ENCODE measurements at places on chromosomes 11 and 22.

- no peak for DNase-seq
These were observed 37.8 kb downstream of the SCN3B start for GRCh38 chr11:123616505-123617198.

DNA sequence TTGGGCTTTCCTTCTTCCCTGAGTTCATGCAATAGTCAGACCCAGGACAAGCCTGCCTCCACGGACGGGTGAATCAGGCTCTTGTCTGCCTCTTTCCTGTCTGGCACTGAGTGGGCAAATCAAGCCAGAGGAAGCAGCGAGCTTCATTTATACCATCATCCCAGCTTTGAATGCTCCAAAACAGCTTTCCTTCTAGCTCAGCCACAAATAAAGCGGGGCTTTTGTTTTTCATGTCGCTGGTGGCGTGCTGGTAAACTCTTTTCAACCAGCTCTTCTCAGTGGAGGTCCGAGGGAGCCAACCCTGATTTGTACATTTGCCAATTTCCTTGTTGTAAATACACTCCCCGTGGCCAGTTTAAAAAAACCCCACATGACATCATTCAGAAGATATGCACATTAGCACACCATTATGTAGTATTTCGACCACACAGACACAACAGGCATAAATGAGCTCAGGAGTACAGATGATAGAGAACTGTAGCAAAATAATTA lies 8.6 kb downstream of the C11orf91 start:
- DNase-seq: peak; percentile 30

DNA sequence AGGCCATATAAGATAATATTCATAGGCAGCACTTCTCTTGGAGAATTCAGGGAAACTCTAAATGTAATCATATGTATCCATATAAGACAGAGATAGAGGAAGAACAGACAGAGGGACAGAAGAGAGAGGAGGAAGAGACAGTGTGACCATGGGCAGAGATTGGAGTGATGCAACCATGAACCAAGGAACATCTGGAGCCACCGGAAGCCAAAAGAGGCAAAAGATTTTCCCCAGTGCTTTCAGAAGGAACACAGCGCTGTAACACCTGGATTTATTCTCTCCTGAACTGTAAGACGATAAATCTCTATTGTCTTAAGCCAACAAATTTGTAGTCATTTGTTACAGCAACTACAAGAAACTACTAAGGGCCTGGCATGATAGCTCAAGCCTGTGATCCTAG lies 57.7 kb downstream of the GAB2 start:
- DNase-seq: no peak

DNA sequence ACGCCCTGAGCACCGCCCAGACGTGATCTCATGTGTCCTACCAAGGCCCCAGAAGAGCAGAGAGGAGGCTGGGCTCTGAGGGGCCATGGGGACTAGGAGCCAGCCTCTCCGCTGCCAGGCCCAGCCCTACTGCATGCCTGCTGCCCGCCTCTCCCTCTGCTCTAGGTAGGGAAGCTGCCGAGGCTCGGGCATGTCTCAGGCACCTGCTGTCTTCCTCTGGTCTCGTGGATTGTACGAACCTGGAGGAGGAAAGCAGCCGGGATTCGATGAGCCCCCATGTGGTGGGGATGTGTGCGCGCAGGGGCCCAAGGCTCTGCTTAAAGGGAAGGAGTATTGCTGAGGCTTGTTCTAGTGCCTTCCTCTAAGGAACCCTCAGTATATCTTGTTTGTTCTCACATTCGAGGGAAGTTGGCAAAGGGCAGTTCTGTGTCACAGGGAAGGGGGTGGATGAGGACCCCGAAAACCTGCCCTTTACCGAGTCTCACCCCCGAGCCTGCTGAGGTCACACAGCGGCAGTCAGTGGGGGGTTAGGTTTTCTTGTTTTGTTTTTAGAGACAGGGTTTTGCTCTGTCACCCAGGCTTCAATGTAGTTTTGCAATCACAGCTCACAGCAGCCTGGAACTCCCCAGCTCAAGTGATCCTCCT lies 21.2 kb downstream of the DAGLA start:
- peak; percentile 59 for DNase-seq

GRCh38 chr22:37112084-37112728 lies 2.7 kb upstream of the TMPRSS6 start:
- peak; percentile 8 for DNase-seq
